ENCODE measurements at places on chromosomes 2 and 18.
A peak's percentile ranks its signal among the peaks of the same experiment; 100 is the strongest.

DNA sequence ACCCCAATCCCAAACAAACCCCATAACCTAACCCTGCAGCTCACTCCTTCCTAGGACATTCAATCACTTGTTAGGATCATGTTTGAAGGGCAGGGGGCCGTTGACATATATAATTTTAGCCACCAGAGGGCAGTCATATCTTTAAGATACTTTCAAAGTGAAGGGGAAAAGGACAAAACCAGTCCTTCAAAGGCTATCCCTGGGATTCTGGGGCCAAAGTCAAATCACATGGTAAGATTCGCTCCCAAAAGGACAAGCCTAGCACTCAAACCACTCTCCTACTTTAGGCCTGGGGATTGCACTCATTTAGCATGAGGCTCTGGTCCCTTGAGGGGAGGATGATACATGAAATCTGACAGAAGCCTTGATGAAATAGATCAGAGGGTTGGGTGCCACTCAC, 44.6 kb downstream of the HAUS1 start:
- peak; percentile 54 for DNase-seq

DNA sequence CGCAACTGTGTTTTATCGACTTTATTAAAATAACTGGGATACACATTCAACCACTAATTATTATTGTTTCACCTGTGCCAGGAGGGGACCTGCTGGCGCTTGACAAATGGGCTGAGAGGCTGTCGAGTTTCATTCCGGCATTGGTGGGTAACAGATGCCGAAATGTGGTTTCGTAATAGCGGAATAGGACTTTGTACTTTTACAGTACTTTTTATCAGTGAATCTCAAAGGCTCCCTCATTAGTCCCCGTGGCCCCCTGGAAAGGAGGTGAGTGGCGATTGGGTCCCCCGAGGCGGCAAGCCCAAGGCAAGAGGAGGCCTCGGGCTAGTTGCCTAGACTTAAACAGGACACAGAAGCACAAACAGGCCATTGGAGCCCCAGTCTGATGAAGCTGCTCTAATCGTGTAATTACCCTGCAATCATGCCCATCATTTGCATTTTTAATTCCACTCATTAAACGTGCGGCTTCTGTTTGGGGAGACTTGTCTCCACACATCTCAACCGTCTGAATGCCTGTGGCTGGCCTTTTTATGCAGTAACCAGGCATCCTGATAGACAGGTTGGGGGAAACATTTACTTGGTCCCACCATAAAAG, 193.2 kb downstream of the INO80D start:
- DNase-seq, result no peak

- no peak for DNase-seq
These were observed 121.8 kb downstream of the ALK start for GRCh38 chr2:29799628-29800027.

DNA sequence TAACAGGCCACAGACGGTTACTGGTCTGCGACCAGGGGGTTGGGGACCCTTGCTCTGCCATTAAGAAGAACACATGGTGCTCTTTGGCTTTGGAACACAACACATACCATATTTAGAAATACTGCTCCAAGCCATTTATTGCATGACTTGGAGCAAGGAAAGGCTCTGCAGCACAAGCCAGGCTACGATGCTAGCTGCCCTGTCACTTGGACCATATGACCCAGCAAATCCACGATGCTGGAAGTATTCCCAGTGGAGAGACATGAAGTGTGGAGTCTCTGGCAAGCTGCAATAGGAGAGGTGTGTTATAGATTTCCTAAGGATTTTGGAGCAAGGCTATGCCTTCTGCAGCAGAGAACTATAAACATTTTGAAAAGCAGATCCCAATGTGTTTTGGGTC, 171.2 kb downstream of the HAUS1 start:
- no peak for DNase-seq

GRCh38 chr2:9113916-9114315, 92.7 kb upstream of the ASAP2 start:
- no peak for DNase-seq

GRCh38 chr2:8620611-8621382, 61.1 kb upstream of the ID2 start:
- no peak for DNase-seq

- DNase-seq, result no peak
These were observed 28.9 kb upstream of the CCNYL1 start for GRCh38 chr2:207682557-207682956.

DNA sequence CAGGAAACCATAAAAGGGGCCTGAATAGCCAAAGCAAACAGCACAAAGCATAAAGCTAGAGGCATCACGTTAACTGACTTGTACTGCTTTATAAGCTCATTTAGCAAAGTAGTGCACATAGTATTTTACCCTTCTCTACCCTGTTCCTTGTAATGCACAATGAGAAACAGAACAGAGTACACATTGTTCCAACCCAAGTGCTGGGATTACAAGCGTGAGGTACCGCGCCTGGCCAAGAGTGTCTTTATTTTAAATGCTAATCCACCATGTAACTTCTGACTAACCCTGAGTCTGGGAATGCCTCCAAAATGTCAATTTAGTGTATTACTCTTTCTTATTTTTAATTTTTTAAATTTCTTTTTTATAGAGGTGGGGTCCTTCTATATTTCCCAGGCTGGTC, 46.4 kb upstream of the STON1 start:
- no peak for DNase-seq

DNA sequence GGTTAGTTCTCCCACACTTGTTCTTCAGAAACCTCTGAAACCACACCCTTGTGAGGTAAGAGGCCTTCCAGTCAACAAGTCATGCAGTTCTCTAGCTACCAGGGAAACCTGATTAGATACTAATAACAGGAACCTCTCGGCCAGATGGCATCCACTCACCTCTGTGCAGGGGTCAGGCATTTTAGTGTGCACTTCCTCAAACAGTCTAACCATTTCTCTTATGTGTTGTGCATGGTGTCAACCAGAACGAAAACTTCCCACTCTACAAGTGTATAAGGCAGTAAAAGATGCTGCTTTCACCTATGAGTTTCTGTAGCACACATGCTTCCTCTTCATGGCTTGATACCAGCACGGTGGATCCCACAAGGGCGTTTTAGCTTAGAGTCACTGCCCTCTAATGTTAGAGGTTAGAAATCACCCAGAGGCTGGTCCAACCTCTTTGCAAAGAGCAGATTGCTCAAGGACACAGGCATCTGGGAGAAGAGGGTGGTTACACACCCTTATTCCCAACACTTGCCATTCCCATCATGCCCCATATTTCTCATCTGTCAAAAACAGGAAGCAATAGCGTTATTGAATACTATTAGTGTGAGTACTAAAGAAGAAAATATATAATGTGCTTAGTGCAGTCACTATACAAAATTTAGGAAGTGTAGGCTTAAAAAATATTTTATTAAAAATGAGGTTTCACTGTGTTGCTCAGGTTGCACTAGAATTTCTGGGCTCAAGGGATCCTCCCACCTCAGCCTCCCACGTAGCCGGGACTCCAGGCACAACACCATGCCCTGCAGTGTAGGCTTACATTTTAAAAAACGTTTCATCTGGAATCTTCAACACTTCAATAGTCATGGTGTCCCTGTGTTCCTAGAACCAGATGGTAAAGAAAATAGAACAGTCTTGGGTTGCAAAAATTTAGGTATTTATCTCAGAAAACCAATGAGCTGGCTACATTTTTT, 34.5 kb upstream of the RAB31 start:
- DNase-seq, result peak; percentile 74

DNA sequence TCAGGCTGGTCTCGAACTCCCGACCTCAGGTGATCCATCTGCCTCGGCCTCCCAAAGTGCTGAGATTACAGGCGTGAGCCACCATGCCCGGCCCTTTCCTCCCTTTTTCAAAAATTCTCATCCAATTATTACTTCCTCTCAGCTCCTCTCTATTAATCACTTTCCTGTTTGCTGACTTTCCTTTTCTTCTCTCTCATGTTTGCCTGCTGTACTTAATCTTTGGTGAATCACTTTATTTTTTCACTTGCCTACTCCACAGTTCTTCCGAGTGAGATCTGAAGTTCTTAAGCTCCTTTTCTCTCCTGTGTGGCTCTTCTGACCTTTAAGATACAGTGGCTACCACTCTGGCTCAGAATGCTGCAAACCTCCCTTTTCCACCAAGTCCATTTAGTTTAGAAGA, 126.3 kb upstream of the SERTAD2 start:
- no peak for DNase-seq

DNA sequence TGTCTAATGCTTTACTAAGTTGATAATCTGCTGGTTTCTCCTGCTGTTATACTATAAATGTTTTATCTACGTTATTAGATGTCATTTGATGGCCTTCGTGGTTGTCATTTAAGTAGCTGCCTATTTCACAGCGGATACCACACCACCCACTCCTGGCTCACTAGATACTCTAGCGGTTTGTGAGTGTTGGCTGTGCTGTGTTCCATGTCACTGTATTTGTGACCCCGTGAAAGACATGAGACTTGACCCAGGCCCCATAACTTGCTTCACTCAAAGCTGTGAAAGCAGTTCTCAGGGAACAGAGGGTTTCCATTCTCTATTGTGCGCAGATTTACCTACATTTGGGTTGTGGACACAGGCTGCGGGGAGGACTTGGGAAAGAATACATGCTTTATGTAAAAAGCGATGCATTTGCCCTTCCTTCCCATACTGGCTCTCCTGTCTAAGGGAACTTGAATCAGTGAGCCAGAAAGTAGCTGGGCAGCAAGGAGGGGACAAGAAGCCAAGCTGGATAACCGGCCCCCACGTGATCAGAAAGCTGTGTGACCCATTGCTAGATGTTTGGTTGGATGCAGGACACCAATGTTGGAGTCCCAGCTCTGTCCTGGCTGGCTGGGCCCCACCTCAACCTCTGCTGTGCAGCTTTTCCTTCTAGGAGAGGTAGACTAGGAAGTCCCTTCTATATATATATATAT, 52.2 kb downstream of the PLB1 start:
- DNase-seq, result no peak

DNA sequence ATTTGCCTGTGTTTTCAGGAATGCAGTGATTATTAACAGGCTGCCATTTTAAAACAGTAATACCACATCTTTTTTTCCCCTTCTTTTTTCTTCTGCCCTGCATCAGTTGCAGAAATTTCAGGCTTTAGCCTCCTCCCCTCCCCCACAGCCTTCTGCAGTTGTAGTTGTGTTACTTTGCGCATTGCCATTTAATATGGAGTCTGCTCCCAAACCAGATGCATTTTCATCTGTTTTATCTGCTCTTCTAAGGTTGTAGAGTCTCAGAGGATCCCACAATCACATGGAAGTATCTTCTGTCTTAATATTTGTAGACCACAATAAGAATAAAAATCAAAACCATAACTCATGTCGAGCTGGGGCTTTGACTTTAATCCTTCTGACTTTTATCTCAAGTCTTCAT, 3.8 kb downstream of the ASXL3 start:
- DNase-seq, result no peak

DNA sequence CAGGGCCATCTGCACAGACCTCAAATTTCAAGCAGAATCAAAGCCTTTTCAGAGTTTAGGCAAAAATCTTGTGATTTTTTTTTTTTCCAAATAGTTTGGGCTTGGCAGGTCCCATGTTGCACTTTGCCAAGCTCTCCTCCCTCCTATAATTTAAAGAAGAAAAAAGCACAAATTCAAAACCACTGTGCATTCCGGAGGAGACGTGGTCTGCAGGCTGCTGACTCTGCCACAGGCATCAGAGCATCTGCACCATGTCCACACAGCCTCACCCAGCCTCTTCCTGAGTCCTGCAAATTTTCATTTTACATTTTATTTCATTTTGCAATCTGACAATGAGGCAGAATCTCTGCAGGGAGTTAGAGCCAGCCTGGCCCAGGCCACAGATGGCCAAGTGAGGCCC, 15.7 kb upstream of the GPC1 start:
- DNase-seq, result no peak

GRCh38 chr2:107927034-107927534, 59.2 kb upstream of the SLC5A7 start:
- DNase-seq, result no peak

GRCh38 chr2:111227716-111228141, 107.0 kb downstream of the BCL2L11 start:
- DNase-seq, result peak; percentile 78

- DNase-seq, result no peak
These were observed 69.8 kb downstream of the REV1 start for GRCh38 chr2:99420031-99420430.

- DNase-seq, result no peak
These were observed 16.8 kb upstream of the LYPD6 start for GRCh38 chr2:149313512-149313972.

GRCh38 chr2:127646487-127647241, 711 bp downstream of the GPR17 start:
- DNase-seq, result no peak

- peak; percentile 64 for DNase-seq
These were observed 16.7 kb upstream of the EDAR start for GRCh38 chr2:109005686-109006204.

- DNase-seq, result peak; percentile 12
These were observed 550 bp downstream of the MYL12B start for GRCh38 chr18:3262234-3263131.

GRCh38 chr2:36371070-36371874, 15.7 kb downstream of the CRIM1 start:
- DNase-seq, result peak; percentile 83

DNA sequence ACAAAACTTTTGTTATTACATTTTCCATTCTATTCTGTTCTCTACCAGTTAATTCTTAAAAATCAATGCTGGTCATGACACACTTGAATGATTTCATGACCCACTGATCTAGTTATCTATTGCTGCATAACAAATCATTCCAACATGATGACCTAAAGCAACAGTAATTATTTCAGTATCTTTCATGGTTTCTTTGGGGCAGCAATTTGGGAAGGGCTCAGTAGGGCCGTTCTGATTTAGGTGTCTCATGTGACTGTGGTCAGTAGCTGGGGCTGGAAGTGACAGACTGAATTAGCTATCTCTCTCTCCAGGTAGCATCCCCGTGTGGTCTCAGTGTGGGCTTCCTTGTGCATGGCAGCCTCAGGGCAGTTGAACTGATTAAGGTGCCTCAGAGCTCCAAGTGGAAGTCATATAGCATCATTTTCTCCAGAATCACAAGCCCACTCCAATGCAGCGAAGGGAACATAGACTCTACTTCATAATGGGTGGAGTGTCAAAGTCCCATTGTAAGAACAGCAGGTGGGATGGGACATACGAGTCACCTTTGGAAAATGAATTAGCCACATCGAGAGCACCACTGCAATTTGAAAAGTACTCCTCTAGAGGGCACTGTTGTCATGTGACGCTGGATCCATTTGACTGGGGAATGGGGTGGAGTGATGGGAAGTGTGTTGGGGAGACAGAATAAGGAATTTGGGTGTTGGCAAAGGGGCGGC, 39.1 kb upstream of the FAM136A start:
- DNase-seq, result no peak

DNA sequence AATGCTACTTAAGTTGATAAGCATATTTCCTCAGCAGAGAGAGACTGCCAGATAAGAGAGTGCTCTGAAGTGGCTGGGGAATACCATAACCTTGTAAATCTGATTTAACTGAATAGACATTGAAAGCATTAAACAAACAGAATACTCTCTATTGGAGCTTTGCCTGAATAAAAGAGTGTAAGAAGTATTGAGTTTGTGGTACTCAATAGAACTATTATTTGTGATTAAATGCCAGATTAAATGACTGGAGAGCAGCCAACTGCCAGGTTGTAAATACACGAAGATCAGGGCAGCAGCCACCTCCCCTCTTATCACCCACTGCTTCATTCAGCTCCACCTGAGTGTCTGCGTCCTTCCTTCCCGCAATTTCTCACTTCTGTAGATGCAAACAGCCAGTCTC, 373.6 kb downstream of the DCDC2C start:
- no peak for DNase-seq
